ENCODE measurements at places on chromosomes 12 and 14.

DNA sequence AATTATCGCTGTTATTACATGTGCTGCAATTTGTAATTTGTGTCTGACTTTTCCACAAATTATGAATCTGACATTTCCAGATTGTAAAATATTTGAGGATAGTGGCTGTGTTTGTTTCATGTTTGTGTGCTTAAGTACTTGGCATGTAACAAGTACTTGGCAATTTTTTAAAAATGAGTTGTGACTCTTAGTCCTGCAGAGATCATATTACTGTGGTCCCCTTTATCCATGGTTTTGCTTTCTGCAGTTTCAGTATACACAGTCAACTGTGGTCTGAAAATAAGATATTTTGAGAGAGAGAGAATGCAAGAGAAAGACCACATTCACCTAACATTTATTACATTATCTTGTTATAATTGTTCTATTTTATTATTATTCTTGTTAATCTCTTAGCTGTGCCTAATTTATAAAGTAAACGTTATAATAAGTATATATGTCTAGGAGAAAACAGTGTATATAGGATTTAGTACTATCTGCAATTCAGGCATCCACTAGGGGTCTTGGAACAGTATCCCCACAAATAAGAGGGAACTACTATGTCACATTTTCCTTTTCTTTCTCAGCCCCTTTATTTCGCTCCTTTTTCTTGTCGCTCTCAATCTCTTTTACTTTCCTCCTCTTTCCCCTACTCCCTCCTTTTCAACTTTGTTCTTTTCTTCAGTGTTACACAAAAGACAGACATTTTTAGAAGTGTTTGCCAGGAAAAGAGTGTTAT lies 176.1 kb downstream of the FUT8 start:
- DNase-seq = no peak

DNA sequence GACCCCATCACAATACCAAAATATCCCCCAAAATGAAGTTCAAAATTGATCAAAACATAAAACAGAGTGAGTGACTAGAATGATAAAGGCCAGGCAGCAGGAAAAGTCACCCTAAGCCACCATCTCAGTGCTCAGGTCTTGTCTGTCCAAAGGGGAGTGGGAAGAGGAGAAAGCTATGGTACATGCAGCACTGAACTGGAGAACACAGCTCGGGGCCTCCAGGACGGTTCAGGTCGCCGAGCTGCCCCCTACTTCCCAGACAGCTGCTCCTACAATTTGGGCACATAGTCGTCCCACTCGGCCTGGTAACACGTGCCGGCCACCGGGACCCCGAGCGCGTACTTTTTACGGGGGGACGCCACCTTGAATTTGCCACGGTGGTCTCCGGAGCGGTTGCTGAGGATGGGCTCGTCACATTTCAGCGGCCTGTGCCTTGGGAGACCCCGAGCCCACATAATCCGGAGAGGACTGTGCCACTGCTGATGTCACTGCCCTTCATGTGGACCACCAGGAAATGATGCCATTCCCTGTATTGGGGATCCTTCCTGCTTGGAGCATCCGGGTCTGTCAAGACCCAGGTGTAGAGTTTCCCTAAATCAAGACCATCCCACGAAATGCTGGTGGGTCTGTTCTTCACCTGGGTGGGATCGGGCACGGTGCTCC lies 31.6 kb downstream of the AK7 start:
- no peak for DNase-seq

DNA sequence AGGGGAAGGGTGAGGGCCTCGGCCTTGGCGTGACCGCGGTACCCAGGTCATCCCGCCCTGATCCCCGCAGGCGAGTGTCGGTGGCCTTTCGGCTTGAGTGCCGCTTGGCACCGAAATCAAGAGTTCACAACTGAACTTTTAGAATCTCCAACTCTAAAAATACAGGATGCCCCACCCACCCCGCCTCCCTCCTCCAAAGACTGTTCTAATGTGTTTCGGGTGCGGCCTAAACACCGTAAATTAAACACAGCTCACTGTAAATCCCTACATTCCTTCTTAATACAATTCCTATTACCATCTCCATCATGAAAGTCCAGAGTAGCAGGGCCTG lies 11.4 kb downstream of the SCNN1A start:
- DNase-seq = no peak

- no peak for DNase-seq
Observed at GRCh38 chr14:75389679-75390078, 38.1 kb upstream of the JDP2 start.

GRCh38 chr12:51632623-51633022 lies 41.6 kb downstream of the SCN8A start:
- DNase-seq = no peak

- no peak for DNase-seq
Observed at GRCh38 chr12:14959463-14959862, 1.9 kb downstream of the ARHGDIB start.

- DNase-seq = no peak
Observed at GRCh38 chr12:78918268-78918667, 53.7 kb downstream of the SYT1 start.

DNA sequence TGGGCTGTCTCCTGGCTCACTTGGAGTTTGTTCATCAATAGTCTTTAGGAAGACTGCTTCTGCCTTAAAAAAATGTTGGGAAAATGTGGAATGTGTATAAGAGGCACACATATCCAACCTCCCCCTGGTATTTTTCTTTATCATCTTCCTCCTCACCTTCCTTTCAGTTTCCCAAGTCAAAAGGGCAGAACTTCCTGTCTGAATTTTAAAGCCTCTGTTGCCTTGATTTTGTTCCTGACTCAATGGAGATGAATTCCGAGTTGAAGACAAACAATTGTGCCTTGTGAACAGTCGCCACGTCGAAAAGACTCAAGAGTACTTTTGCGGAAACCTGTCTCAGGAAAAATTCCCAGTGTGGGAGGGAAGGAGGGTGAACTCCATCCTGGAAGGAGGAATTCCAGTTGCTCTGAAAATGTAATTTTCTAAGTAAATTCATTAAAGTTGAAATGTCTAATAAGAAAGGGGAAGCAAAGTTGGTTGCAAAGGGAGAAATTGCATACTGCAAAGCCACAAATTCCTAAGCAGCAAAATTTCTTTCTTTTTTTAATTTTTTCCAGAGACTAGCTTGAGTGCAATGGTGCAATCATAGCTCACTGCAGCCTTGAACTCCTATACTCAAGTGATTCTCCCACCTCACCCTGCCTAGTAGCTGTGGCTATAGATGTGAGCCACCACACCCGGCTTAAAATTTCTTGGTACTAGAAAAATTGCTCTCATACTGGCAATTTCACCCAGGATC lies 50.2 kb upstream of the ELK3 start:
- no peak for DNase-seq

- no peak for DNase-seq
Observed at GRCh38 chr14:21182166-21182565, 26.3 kb upstream of the OR5AU1 start.

DNA sequence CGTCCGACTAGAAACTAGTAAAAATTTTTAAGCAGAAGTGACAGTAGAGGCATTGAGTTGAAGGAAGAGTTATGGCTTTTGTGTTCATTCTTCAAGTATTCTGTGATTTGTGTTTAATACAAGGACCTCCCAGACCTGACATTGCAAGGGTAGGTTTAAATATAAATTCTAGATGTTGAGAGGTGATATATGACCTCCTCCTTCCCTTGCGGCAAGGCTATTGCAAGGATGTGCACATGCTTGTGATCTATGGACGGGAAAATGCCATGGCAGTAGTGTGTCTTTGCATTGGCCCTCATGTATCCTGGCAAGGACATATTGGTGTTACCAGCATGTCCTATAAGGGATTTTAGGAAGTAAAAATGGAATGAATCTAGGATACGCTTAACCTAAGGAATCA lies 143.5 kb downstream of the NEDD1 start:
- no peak for DNase-seq

- DNase-seq = no peak
Observed at GRCh38 chr12:62714774-62715721, 219.9 kb downstream of the PPM1H start.

- DNase-seq = no peak
Observed at GRCh38 chr14:69657950-69658355, 46.6 kb downstream of the SUSD6 start.

GRCh38 chr14:90624227-90624626 lies 192.0 kb downstream of the TTC7B start:
- DNase-seq = no peak

- peak; percentile 72 for DNase-seq
Observed at GRCh38 chr12:75712223-75712622, 200.8 kb upstream of the KRR1 start.

DNA sequence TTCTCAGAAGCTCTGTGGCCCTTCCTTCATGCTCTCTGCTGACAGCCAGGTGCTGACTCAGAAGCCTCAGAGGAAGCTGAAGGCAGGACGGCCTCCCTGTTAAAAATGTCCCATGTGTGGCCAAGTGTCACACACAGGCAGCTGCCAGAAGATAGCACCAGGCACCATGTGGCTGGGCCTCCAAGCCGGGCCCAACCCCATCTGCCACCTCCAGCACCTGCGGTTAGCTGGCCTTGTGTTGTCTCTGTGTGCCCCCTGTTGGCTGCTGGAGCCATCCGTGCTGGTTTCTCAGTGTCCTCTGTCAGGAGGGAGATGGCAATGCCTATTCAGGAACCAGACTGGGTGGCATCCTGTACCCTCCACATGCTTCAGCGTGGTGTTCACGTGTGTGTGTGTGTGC lies 63.2 kb downstream of the TSPAN11 start:
- peak; percentile 96 for DNase-seq

DNA sequence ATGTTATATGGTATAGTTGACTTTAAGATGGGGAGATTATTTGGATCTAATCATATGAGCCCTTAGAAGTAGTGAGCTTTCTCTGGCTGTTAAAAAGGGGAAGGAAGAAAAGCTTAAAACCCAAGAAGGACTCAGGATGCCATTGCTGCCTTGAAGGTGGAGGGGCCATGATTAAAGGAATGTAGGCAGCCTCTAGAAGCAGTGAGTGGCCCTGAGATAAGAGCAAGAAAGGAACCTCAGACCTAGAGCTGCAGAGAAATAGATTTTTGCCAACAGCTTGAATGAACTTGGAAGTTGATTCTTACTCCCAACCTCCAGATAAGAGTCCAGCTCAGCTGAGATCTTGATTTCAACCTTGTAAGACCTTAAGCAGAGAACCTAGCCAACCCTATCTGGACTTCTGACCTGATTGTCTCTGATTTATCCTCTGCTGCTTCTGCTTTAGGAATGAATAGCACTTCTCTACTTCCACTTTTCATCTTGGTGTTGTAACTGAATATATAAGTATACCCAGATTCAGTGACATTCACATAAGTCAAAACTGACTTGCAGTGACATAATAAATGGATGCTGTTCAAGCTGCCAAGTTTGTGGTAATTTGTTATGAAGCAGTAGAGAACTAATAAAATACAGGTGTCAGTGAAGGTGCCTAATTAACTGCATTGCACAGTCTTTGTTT lies 33.5 kb downstream of the RAD51B start:
- no peak for DNase-seq

DNA sequence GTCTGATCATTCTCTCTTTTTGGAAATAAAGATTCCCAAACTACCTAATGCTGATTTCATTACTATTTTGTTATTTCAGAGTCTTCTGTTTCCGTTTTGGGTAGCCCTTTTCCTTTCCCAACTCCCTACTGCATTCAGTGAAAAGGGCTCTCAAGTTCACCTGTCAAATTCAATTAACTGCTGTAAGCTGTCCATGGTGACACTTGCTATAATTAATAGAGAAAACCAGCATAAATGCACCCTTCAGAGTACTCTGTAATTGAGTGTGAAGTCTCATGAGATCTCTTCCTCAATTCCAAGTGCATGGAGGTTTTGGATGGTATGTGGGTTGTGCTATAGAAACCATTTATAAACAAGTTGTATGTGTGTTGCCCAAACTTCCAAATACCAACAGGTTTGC lies 187.2 kb downstream of the RPL10L start:
- DNase-seq = no peak

GRCh38 chr12:61220337-61220736 lies 1039.9 kb upstream of the USP15 start:
- DNase-seq = no peak

Data from RPMI8226 (cell line).